ENCODE measurements at places on chromosomes 7 and 10.

GRCh38 chr7:26497801-26498596 is 206.3 kb downstream of the SNX10 start:
- no peak for DNase-seq

DNA sequence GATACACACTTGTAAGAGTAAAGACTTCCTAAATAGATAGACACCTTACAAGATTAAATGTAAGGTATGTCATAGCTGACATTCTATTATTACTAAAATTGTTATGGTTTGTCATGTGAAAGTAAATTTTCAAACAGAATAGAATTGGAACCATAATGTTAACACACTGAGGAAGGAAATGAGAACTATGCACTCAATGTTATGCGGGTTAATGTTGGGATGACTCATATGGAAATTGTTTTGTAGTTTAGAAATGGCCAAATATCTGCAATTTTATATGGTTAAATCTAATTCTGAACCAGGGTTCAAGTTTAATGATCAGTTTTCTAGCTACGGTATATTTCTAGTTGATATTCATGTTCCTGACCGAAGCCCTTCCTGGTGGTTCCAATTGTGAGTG is 214.2 kb upstream of the ADO start:
- no peak for DNase-seq

DNA sequence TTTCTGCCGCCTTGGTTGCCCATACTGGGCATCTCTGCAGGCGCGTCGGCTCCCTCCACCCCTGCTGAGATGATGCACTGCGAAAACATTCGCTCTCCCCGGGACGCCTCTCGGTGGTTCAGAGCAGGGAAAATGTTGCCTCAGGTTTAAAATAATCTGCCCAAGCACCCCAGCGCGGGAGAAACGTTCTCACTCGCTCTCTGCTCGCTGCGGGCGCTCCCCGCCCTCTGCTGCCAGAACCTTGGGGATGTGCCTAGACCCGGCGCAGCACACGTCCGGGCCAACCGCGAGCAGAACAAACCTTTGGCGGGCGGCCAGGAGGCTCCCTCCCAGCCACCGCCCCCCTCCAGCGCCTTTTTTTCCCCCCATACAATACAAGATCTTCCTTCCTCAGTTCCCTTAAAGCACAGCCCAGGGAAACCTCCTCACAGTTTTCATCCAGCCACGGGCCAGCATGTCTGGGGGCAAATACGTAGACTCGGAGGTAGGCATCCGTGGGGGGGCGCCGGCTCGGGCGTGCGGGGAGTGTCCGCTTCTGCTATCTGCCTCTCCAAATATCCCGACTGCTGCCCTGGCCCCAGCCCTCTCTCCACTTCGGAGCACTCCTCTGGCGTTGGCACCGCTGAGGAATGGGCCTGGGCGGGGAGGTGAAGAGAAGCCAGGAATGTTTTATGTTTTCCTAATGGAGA is at the start of gene CAV1:
Gene CAV1, plus strand, starts transcription at position 428 of the 689 bp plus-strand sequence. Its CDS starts 27 bp downstream, at position 455.
- peak; percentile 19 for DNase-seq

- no peak for DNase-seq
Observed at GRCh38 chr10:112389271-112389822, 15.4 kb downstream of the ACSL5 start.

DNA sequence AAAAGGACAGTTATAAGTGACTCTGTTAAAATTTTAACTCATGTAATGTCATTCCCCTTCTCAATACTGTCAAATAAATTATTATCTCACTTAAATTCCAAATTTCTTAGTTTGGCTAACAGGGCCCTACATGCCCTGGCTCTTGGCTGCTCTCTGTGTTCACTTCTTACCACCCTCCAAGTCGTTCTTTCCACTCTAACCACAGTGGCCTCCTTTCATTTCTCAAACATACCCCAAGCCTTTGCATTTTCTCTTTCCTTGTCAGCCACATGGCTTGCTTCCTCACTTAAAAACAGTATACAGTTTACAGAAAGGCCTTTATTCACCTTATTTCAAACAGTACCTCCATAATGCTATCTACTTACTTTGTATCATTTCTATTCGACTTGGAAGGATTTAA is 737.1 kb upstream of the ZWINT start:
- no peak for DNase-seq

DNA sequence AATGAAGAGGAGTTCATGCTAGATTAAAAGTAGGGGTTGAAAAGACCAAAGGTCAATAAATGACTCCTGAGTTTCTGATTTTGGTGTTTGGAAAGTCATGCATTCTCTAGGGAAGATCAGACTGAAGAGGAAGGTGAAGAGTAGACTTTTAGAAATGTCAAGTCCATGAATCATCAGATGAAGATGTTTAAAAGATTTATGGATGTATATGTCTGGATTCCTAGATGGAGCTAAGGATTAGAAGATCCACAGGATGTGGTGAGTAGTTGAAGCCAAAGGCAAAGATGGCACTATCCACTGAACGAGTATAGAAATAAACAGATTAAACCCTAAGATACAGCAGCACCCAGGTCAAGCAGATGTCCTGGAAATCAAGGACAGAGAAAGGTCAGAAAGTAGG is 298.5 kb downstream of the GPAM start:
- DNase-seq = no peak

DNA sequence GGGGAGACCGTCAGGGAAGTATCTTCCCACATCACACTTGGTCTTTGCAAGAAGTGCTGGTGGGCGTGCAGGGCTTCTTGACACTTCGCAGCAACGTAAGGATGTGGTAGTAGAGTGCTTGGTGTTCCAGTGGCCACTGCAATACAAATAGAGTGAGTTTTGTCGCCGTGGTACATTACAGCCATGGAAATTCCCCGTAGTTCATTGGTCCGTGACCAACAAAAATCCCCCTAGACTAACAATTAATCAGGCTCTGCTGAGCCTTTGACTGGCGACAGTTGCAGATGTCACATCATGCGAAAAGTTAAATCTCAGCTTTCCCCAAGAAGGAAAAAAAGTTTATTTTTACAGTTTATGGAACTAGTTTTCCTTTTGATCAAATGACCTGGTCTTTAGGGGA is 134.7 kb downstream of the MGMT start:
- DNase-seq = no peak

GRCh38 chr10:43214071-43214955 is 52.6 kb downstream of the RASGEF1A start:
- no peak for DNase-seq

DNA sequence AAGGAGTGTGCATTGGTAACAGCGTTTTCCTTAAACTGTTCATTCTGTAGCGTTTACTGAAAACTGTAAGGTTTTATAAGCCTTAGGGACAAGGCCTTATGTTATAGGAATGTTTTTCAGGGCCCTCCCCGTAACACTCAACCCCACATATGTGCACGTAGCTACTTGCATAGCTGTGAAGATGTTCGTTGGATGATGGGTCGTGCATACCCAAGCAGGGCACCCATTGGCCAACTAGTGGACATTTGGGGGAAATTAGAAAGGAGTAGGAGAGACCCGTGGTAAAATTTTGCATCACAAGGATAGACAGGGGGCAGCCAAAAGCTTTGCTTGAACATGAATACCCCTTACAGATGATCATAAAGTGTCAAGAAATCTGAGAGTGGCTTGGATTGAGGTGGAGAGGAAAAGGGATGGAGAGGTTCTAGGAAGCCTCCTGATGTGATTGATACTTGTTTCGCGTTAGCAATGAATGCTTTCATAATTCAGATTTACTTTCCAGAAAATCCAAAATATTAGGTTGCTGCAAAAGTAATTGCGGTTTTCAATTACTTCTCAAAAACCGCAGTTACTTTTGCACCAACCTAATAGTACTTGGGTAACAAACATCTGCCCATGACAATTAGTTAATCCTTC is 878 bp downstream of the SEC61A2 start:
- peak; percentile 10 for DNase-seq

- no peak for DNase-seq
Observed at GRCh38 chr10:118444069-118444468, 101.9 kb upstream of the FAM204A start.

GRCh38 chr10:109883859-109884771 is 39.2 kb downstream of the XPNPEP1 start:
- peak; percentile 56 for DNase-seq

GRCh38 chr7:131688738-131689661 is 132.6 kb upstream of the PODXL start:
- DNase-seq = peak; percentile 3

DNA sequence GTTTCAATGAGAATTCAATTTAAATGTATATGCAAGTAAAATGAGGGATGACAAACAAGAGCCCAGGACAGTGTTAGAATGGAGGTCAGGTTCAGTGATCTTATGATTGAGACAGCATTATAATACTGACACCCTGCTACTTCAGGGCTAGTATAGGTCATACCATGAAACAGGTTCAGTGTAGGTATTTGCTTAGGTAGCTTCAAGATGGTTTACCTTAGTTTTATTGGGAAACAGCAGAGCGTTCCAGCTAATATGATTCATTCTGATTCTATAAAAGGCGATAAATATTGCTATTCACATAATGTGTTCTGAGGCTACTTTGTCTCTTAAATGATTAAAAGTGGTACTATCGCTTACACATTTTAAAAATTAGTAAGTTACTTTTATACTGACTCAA is 203.3 kb downstream of the PPP1R9A start:
- no peak for DNase-seq

GRCh38 chr7:77587272-77587671 is 50.2 kb downstream of the PTPN12 start:
- DNase-seq = no peak

Measured in C1 segment of cervical spinal cord (tissue), 14 donors.